G401 (cell line): ENCODE measurements at places on chromosomes 1 and 21. TPM values are rescaled to one million over a fixed set of nuclear protein-coding genes. Genes with fewer than 3 reads are reported as not detected.

Gene KCNC4
- 4.8 and 5.9 TPM in 2 replicates for total RNA-seq

DNA sequence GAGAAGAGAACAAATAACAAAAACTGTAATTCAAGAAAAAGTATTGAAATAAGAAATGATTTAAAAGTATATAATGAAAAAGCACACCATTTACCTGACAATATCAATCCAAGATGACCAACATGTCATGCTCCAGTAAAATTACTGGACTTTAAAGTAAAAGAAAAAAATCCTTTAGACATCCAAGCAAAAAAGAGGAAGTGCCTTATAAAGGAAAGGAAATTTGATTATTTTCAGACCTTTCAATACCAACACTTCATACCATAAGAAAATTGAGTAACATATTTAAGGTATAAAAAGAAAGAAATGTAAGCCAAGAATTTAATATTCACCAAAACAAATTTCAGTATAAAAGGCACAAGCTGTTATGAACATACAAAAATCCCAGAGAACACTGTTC, 46.2 kb upstream of the SSX2IP start:
- no peak for DNase-seq

DNA sequence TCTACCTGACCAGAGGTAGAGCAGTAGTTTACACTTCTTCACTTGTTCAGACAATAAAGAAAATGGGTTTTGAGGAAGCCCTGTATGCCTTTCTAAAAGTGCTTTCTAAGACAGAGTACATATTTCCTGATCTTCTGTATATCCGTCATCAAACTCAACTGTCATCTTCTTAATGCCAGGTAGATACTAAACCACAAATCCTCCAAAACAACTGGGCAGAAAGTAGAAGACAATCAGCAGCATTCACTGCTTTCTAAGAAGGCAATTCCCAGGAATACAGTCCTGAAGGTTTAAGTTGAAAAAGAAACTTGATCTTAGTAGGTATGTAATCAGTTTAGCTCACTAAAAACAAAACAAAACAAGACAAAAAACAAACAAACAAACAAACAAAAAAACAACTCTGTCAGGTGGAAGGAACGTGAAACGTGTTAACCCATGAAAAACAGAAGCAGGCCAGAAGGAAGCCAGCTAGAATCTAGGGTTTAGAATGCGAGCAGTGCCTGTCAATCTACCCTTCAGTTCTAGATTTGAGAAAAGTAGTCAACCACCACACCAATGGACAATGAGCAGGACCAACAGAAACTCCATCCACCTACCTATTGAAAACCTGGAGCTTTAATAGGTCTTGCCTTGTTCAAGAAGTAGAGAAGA, 59.2 kb downstream of the LEPR start:
- DNase-seq, result no peak

GRCh38 chr1:153509036-153509435, 26.8 kb downstream of the S100A6 start:
- no peak for DNase-seq

DNA sequence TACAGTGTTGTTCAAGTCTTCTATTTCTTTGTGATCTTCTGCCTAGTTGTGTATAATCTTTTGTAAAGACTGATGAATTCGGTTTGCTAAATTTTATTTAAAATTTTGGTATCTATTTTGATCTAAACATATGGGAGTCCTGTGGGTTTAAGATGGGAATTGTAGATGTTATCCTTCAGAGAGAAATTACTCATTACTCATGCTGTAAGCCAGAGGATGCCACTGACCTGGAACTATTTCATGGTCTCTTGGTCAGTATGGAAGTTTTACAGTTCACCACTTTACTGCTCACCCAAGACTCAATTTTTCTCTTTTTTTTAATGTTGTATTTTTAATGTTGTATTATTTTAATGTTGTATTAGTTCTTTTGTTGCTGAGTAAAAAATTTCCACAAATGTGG, 138.6 kb upstream of the B3GALT2 start:
- DNase-seq, result no peak
